ENCODE measurements at places on chromosomes 1 and 21. TPM values are rescaled to one million over a fixed set of nuclear protein-coding genes. Genes with fewer than 3 reads are reported as not detected.

- peaks cover 33% of the 10 kb centered on the region for H3K4me1 ChIP-seq
- no peak overlapping the region for H3K27ac ChIP-seq
- H3K36me3 ChIP-seq, result no peaks in the 10 kb centered on the region
- H3K27me3 ChIP-seq, result no peaks in the 10 kb centered on the region
- no peak for DNase-seq
These were observed 99.9 kb downstream of the ROR1 start for GRCh38 chr1:63873751-63874150.

Gene LENEP
- not detected for total RNA-seq

- H3K36me3 ChIP-seq, result peaks cover 6% of the 10 kb centered on the region
- peaks cover 38% of the 10 kb centered on the region for H3K4me1 ChIP-seq
- no peaks in the 10 kb centered on the region for H3K27me3 ChIP-seq
- H3K27ac ChIP-seq, result peak overlapping the region; percentile 97
These were observed 2.3 kb downstream of the PLK3 start for GRCh38 chr1:44802306-44803061.

Gene KPRP
- not detected for total RNA-seq

Gene KRTAP21-3
- not detected for total RNA-seq

Measured in tibial nerve (tissue), 4 donors.